ENCODE measurements at places on chromosomes 13 and 19.

GRCh38 chr19:5364674-5365073 is 24.1 kb upstream of the PTPRS start:
- DNase-seq: no peak

GRCh38 chr13:76873445-76873844 is 12.8 kb downstream of the KCTD12 start:
- DNase-seq: no peak

DNA sequence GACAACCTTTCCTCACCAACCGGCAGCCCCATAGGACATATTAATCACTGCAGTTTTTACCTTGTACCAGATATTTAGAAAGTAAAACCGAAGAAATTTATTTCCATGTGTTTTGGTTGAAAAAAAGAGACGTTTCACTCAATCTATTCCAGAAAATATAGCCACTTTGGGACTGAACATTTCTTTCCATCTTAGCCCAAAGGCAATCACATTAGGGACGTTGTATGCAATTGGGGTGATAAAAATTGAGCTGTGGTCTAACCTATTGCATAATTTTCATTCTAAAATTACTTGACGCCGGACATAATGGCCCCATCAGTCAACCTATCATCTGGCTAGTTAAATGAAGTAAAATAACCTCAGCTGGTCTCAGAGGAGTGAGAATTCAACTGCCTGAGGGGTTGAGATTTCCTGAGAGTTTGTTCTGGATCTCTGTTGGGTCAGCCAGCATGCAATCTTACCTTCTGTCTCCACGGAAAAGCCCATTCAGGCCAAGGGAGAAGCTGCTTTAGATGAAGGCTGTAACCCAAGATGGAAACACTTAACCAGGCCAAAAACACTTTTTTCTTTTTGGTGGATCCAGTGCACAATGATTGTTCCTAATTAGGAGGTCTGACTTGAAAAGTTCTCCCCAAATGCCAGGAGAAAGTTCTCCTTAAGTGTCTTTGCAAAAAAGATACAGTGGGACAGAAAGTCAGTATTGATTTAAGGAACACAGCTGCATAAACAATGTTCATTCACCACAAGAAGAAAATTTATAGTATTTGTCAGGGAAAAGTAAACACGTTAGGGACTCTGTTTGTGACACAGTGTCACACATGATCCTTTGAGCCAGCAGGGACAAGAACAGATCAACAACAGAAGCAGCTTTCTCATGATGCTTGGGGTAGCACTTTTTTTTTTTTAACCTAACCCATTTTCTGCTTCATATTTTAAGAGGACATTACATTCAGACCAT is 34.1 kb downstream of the DLEU7 start:
- DNase-seq: no peak

DNA sequence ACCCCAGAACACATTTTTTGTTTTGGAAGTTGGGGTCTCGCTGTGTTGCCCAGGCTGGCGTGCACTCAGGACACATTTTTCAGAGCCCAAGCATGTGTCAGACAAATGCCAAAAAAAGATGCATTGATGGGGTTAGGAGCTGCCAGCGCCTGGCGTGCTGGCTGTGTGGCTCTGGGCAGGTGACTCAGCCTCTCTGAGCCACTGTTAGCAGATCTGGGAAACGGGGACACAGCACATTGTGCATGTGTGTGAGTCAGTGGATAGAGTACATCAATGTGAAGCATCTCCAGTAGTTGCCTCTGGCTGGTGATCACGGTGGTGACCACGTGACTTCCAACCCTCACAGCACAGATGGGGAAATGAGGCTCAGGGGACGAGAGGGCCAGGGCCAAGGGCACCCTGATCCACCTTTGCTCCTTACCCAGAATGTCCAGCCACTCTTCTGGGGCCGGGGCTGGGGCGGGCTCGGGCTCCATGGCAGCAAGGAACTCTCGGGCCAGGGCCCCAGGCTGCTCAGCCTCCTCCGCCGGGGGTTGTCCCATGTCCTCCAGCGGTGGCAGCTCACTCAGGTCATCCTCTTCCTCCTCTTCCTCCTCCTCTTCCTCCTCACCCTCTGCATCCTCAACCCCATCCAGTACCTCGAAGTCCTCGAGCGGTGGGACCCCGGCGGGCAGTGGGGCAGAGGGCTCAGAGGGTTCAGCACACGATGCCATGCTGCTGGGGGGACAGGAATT is 1.9 kb downstream of the FKBP8 start:
- DNase-seq: no peak

DNA sequence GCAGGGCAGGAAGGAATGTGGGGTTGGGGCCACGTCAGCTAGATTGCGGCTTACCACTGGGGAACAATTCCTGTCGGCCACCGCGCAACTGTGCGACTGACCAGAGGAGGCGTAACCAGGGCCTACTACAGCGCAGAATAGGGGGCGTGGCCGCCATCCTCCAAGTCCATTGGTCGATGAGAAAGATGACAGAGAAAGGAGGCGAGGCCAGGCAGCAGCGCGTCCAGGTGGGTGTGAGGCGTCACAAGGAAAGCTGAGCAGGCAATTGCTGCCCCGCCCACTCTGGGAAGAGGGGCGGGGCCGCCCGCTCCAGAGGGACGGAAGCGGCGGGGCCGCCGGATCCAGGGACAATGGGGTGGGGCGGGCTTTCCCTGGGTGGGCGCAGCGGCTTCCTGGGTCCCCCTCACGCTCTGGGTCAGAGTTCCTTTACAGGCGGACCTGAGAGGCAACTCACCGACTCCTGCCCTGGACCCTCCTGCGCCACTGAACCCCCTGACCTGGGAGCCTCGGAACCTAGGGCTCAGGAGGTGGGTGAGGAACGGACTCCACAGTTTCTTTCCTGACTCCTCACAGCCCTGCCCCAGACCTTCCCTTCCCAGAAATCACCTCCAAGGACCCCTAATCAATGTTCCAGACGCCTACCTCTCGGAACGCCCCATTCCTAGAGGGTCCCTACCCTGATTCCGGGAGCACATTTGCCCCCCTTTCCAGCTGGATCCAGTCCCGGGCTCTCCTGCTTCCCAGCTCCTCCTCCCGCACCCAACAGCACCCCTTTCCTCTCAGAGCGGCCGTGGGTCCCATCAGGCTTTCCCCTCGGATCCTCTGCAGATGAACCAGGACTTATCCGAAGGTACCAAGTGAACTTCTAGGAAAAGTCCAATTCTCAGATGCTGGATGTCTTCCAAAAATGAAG is 101.5 kb upstream of the ZNF492 start:
- DNase-seq: no peak

DNA sequence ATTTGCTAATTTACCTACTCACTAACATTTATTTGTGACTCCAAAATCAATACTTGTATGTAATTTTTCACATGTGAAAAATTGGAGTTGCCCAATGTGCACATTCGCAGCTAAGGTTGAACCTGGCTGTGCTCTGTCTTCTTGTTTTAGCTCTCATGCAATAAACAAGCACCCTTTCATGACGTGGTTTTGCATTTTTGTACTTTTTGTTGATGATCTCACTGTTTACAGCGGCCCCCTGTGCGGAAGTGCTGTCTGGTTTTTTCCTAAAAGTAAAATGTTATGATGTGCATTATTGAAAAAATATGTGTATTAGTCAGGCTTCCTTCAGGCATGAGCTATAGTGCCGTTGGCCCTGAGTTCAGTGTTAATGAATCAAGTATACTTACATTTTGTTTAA is 18.1 kb downstream of the DGKH start:
- DNase-seq: no peak

Measured in activated CD4-positive, alpha-beta T cell treated with anti-CD3 and anti-CD28 coated beads, Interleukin-2, amount 50 U/mL, for 24 hours (primary cell).